ENCODE measurements at places on chromosomes 7 and 10. TPM values are rescaled to one million over a fixed set of nuclear protein-coding genes. Genes with fewer than 3 reads are reported as not detected.

Gene ELFN1
- 7.6 TPM for total RNA-seq

Gene PSMG3
- 97.4 TPM for total RNA-seq

Gene TMEM184A
- 0.49 TPM for total RNA-seq

Gene SPDYE2B
- not detected for total RNA-seq

All from G401 (cell line).